NCI-H345 (cell line): ENCODE measurements at places on chromosomes 3 and 15.

DNA sequence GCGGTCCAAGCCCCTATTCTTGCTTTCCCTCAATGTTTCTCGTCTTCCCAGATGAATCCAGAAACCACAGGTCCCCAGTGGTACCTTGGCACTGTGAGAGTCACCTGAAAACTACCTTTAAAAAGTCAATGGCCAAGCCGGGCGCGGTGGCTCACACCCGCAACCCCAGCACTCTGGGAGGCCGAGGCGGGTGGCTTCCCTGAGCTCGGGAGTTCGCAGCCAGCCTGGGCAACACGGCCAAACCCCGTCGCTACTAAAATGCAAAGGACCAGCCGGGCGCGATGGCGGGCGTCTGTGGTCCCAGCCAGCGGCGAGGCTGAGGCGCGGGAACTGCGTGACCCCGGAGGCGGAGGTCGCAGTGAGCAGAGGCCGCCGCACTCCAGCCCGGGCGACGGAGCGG lies 285.9 kb downstream of the CHL1 start:
- no peak for DNase-seq

- no peak for DNase-seq
Observed at GRCh38 chr3:46921041-46921440, 43.5 kb downstream of the PTH1R start.

GRCh38 chr3:536417-536813 lies 339.9 kb downstream of the CHL1 start:
- DNase-seq: no peak

GRCh38 chr3:77147836-77148578 lies 108.1 kb downstream of the ROBO2 start:
- no peak for DNase-seq

GRCh38 chr3:62567097-62568021 lies 194.0 kb upstream of the FEZF2 start:
- DNase-seq: no peak

GRCh38 chr3:110493438-110494092 lies 578.1 kb upstream of the NECTIN3 start:
- no peak for DNase-seq

DNA sequence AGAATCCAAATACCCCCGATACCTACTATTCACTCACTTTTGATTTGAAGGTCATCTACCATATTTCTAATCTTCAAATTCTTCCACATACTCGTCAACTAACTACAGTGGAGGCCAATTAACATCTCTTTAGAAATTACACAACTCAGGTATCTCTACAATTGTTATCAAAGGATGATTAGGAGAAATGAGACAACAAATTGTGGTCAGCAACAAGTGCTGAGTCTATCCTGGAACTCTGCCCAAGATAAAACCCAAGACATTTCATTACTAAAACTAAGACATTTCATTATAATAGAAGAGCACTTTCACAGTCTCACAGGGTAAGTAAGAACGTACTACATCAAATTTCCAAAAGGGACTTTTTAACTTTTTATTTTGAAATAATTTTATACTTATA lies 100.0 kb downstream of the TBC1D5 start:
- DNase-seq: no peak

DNA sequence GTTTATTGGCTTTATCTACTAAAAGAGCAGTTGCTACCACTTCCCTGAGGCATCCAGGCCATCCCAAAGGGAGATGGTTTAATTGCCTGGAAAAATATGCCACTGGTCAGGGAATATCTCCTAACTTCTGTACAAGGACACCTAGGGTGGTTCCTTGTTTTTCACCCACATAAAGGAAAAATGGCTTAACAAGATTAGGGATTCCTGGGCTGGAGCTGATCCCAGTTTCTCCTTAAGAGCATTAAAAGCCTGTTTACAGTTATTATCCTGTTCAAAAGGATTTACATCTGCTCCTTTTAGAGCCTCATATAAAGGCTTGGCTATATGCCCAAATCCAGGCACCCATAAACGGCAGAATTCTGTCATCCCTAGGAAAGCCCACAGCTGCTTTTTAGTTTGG lies 70.2 kb upstream of the WNT7A start:
- peak; percentile 12 for DNase-seq

GRCh38 chr15:101213147-101213546 lies 38.7 kb downstream of the CHSY1 start:
- no peak for DNase-seq

DNA sequence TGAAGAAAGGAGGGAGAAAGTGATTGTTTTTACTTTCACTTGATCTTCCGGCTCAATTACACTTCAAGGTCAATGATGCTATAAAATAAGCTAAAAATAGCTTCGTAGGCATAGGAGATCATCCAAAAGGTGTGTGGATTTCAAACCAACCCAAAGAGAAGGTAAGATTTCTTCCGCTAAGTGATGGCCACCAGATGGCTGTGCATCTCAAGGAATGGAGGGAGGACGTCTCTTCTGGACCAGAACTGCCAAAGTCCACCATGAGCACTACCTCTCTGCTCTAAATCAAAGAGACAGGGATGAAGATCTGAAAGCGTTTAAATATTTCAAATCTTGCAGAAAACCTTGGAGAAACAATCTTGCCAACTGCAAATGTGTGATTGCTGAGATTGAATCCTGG lies 199.1 kb upstream of the ZPLD1 start:
- DNase-seq: no peak
